Right atrium auricular region (tissue), 2 donors: ENCODE measurements at places on chromosomes 1 and 21.

DNA sequence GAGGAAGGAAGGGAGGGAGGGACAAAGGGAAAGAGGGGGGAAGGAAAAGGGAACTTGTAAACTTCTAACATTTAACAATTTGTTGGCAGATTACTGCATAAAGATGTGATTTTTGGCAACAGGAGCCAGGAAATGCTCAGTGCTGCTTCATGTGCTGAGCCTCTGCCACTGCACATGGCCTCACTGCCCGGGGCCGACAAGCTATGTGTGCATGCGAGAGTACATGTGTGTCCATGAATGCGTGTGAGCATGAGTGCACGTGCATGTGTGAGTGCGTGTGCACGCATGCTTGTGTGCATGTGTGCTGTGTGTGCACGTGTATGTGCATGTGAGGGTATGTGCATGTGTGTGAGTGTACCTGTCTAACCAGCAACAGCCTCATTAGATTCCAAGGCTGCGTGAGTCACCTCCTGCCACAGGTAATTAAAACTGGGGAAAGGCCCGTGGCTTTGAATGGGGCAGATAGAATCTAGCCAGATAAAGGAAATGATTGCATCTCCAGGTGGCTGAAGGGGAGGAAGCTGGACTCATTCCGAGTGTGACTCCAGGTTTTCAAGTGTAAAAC, 41.4 kb upstream of the TSPEAR start:
- DNase-seq = no peak

DNA sequence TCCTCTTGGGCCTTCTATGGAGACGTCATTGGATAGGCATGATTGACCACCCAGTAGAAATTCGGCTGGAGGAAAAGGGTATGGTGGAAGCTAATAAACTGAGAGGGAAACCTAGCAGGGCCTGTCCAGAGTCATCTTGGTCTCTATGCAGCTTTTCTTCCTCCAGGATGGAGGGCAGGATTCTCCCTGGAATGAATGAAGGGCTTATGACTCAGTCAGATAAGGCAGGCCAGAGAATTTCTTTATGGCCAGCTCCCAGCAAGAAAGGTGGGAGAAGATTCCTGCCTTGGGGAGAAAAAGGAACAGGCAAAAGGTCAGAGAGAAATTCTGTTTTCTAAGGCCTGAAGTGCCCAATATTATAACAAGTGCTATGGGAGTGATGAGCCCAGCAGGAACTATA, 17.1 kb downstream of the FBLIM1 start:
- DNase-seq = no peak

- peak; percentile 93 for DNase-seq
These were observed 514 bp upstream of the FAAP20 start for GRCh38 chr1:2194898-2195673.

GRCh38 chr1:65813956-65814355, 21.3 kb downstream of the PDE4B start:
- DNase-seq = no peak
